ENCODE measurements at places on chromosomes 16 and 17.

DNA sequence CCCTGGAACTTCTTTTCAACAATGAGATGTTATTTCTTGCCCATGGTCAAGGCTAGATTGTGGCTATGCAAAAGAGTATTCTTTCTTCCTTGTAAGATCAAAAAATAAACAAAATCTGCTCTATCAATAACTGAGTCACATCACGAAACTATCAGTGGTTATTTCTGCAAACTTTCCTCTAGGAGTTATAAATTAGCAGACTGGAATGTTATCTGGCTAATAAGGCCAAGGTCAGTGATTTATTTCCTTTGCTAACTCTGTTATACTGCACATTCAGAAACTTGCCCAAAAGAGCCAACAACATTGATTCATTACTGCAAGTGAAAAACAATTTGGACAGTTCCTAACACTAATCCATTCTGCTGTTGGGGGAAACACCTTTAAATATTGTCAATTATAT is 5.0 kb downstream of the ARL6IP1 start:
- no peak for DNase-seq

DNA sequence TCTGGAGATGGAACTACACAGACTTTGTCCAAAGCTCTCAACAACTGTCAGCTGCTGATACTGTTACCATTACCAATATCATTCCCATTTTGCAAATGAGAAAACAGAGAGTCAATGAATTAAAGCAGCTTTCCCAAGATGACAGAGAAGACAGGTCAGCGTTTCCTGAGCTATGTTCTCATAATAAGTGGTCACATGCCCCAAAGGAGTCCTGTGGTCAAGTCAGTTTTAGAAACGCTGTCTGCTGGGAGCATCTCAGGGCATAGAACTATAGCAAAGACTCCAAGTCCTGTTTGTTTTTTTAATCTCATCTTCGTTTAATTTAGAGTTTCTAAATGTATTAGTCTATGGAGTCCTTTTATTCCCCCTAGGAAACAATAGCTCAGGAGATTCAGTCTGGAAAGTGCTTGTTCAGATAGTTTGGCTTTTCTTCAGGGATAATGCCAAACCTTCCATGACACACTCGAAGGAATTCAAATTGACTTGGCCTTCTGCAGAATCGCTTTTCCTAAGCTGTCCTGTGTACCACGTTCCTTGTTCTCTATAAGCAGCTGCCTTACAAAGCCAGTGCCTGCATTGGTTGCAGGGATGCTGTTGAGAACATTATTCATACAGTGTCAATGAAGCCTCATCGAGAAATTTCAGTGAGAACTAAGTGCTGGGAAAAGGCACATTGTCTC is 12.1 kb downstream of the CCDC42 start:
- no peak for DNase-seq

DNA sequence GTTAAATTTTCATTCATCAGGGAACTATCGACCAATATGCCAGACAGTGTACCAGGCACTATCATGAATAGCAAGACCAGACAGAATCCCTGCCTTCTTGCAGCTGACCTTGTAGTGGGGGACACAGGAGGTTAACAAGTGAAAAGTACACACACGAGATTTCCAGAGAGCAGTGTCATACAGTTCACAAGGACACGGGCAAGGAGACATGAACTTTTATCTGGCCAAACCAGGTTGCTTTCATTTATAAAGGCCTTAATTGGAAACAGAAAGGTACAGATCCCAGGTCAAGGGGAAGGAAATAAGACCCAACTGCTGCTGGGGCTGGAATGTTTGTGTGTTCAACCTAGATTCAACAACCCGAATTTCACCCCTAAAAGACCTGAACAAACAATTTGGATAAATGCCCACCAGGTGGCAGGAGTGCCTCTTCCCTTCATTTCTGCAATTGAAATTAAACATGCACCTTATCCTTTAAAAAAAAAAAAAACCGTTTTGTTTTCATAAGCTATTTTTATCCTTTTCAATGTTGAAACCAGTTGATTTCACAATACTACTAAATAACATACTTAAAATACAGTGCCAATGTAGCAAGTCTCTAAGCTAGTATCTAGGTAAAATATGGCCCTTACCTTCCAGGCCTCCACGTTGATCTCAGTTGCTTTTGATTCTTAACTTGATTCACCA is 65.9 kb downstream of the EMP2 start:
- DNase-seq: no peak

- DNase-seq: no peak
Observed at GRCh38 chr17:27616414-27616813, 14.6 kb upstream of the LGALS9 start.

DNA sequence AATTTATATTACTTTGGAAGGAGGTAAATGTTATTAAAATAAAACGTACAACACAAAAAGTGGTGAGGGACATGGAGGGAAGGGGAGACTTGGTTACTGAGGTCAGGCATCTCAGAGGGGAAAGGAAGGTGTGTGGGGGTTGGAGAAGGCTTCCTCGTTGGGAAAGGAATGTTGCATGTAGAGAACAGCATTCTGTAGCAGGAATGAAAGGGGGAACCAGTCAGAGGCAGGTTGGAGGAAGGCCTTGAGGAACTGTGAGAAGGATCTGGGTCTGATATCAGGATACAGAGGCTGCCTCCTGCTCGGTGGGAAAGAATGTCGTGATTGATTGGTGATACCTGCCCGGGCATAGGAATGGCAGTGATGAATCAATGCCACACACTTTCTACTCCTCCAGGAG is 103.3 kb upstream of the ZFHX3 start:
- no peak for DNase-seq

DNA sequence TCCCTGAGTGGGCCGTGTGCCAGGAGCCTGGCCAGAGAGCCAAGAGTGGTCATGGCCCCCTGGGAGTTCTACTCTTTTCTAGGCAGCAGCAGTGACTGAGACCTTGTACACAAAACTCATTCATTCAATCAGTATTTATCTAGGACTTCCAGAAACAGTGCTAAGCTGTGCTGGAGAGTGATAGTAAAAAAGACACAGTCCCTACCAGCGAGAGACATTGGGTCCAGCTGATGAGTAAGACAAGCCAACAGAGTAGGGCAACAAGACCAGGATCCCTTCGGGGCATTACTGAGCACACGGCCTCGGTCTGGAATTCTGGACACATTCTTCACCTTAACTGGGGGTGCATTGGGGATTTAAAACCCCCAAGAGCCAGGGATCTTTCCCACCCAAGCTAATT is 20.2 kb downstream of the CBX4 start:
- no peak for DNase-seq

- DNase-seq: no peak
Observed at GRCh38 chr17:81267390-81268067, 27.6 kb downstream of the SLC38A10 start.

- DNase-seq: no peak
Observed at GRCh38 chr17:38602453-38602852, 3.3 kb downstream of the SRCIN1 start.

DNA sequence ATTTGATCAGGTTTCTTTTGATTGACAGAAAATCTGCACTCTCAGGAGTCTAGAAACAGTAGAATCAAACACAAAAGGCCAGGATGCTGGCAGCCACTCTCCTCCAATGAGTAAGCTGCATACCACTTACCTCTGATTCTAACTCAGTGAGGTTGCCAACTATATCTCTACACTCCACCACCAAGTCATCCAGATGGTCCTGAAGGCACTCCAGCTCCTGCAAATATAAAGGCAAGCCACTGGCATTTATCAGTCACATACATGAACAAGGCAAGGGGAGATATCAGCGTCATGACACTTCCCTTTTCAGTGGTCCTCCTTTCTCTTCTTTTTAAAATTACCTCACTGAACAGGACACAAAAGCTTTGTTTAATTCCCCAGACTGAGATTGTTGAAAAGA is 53.1 kb upstream of the CLEC18B start:
- DNase-seq: no peak

- DNase-seq: no peak
Observed at GRCh38 chr16:73871088-73871733, 425.4 kb upstream of the PSMD7 start.

DNA sequence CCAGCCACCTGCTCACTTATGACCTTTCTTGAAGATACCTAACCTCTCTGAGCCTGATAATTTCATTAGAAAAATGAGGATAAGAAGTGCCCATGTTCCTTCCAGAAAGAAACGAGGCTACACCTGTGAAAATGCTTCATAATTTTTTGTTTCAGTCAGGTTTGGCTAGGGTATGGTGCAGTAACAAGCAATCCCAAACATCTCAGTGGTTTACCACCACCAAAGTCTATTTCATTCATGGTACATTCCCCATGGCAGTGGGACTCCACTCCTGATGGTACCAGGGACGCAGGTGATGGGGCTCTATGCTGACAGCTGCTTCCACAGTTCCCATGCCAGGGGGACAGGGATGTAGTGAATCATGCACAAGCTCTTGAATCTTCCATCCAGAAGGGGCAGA is 147.6 kb upstream of the CES5A start:
- no peak for DNase-seq

GRCh38 chr16:23920446-23920845 is 84.7 kb downstream of the PRKCB start:
- DNase-seq: no peak

- no peak for DNase-seq
Observed at GRCh38 chr17:12048843-12049473, 28.3 kb downstream of the MAP2K4 start.

GRCh38 chr17:80527016-80527645 is 17.5 kb upstream of the RPTOR start:
- no peak for DNase-seq

DNA sequence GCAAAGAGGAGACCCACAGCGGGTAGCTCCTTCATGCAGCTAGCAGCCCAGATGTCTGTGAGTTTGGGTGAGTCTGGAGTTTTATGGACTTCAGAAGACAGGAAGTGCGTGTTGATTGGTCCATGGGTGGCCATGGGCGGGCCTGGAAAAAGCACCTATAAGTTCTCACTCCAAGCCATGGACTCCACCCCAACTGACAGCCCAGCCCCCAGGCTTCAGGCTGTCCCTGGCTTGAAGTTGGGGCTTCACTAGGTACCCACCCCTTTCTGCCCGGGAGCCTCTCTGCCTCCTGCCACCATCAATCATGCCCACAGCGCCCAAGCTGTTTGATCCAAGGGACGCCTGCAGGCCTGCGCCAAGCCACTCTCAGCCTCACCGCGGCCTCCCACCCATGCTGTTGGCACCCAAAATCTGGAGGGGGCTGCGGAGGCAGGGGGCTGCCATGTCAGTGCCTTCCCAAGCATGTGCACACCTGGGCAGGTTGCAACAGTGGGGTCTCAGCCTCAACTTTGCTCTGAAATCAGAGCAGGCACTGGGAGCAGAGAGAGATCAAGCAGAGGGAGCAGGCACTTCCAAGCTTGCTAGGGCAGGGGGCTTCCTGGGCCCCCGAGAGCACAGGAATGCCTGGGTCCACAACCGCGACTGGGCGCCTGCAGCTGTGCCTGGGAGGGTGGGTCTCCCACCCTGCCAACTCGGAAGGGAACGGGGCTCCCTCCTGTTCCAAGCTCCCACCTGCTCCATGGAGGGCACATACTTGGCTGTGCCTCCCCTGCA is 1503.7 kb downstream of the CDH11 start:
- DNase-seq: no peak

GRCh38 chr17:65008882-65009281 is 47.7 kb downstream of the GNA13 start:
- no peak for DNase-seq

DNA sequence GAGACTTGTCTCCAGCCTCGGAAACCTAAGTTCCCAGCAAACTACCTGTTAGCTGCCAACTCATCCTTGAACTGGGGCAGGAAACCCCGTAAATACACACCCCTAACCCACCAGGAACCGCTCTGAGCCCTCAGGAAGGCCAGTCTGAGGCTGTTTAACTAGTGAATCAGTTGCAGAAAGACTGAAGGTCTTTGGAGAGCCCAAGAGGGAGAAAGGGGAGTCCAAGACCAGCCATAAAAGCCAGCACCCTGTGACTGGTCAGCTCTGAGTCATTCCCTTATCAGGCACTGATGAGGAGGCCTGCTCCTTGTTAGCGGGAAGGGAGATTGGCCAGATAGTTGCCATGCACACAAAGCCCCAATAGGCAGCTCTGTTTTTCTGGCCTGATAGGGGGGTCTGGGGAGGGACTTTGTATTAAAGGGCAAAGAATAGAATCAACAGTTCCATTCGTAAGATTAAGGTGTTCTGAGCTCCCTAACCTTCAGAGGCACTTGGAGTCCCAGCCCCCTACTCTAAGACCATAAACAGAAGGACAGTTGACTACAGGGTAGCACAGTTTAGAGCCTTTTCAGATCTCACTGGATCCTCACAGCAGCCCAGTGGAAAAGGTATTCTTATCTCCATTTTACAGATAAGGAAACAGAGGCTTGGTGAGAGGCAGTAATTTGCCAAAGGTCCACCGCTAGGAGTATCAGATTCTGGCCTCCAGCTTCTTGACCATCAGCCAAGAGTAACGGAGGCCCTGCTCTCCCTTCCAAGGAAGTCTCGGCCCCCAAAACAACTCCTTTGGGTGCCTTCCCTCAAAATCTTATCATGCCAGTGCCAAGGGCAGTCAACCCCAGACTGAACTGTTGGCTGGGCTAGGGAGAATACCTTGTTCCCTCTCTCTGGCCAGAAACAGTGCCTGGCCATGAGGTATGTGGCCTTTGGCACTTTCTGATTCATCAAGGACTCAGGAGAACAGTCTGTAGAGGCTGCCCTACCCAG is 2.2 kb upstream of the KRT19 start:
- DNase-seq: no peak

DNA sequence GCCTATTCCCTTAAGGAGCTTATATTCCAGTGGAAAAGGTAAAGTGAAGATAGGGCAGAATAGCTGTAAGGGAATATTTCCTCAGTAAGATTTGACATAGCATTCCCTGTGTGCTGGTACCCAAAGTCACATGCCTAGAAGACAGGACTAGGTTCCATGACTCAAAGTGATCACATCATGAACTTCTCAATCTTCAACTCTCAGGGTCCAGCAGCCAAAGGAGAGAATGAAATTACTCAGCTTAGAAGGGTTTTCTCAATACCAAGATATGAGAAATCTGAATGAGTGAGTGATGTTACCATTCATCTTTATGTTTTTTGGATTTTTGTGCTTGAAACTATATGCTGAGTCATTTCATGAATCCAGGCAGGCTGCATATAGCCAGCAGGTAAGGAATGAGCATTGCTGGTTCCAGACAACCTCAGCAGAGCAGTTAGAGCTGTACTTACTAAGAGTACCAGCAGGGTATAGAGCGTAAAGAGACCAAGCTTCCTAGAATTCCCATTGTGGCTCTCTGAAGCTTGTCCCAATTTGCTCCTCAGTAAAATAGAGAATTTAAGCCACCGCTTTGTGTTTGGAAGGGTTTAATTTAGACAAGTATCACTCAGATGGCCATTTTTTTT is 91.1 kb downstream of the ANKFN1 start:
- no peak for DNase-seq

GRCh38 chr16:69563605-69564580 is 1.9 kb upstream of the NFAT5 start:
- no peak for DNase-seq

Measured in DMS79 (cell line).